ENCODE measurements at places on chromosomes 1 and 21. TPM values are rescaled to one million over a fixed set of nuclear protein-coding genes. Genes with fewer than 3 reads are reported as not detected.

- H3K4me1 ChIP-seq: no peaks in the 10 kb centered on the region
- no peaks in the 10 kb centered on the region for H3K27me3 ChIP-seq
- H3K36me3 ChIP-seq: no peaks in the 10 kb centered on the region
- no peak overlapping the region for H3K27ac ChIP-seq
- H3K4me3 ChIP-seq: no peak overlapping the region
Measured at GRCh38 chr1:158248118-158248517, 6.1 kb upstream of the CD1A start.

DNA sequence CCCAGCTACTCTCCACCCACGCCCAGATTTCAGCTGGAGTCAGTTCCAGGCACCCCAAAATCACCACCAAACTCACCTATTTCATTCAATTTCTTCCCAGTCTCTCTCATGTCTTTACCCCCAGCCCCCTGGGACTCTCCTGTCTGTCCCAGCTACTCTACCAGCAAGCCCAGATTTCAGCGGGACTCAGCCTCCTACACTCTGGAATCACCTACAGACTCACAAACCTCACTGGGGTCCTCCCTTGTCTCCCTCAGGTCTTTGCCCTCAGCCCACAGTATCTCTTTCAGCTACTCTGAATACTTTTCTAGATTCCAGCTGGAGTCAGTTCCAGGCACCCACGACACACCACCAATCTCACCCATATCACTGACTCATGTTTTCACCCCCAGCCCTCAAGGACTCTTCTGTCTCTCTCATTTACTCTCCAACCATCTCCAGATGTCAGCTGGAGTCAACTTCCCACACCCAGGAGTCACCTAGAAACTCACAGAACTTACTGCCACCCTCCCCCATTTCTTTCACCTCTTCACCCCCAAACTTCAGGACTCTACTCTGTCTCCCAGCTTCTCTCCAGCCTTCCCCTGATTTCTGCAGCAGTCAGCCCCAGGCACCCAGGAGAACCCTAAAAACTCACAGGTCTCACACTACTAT, 1529.3 kb upstream of the TPTE start:
- no peaks in the 10 kb centered on the region for H3K27me3 ChIP-seq
- no peak overlapping the region for H3K4me3 ChIP-seq
- no peaks in the 10 kb centered on the region for H3K36me3 ChIP-seq
- no peak overlapping the region for H3K27ac ChIP-seq

CASZ1 gene
- total RNA-seq: 30.8 TPM

FCRL4 gene
- total RNA-seq: not detected

LRRC71 gene
- 0.53 TPM for total RNA-seq
